ENCODE measurements at places on chromosomes 11 and 22. TPM values are rescaled to one million over a fixed set of nuclear protein-coding genes. Genes with fewer than 3 reads are reported as not detected.

DNA sequence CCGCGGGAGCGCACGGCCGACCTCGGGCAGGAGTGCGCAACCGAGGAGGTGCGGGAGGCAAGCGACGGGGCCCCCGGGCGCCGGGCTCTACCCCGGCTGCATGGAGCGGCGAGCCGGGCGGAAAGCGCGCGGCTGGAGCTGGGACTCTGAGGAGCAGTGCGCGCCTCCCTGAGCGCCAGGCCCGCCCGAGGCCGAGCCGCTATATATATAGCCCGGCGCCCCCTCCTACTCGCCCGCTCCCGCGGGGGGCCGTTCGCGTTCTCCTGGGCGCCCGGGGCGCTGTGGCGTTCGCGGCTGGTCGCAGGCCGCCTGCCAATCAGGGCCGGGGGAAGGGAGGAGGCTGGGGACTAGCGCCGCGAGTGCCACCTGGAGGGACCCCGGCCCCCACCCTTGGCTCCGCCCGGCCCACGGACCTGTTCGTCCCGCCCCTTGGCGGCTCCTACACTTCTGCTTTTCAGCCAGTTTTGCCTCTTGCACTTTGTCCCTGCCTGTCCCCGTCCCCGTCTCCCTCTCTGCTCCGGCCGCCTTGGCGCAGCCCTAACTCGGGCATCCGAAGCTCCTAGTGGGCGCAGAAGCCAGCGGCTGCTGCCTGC lies at the start of gene FGF4:
Gene FGF4, minus strand, starts transcription at position 179 of the 593 bp plus-strand sequence. CDS start 257 bp downstream, outside the sequence.
- no peak for DNase-seq

- no peak for DNase-seq
Measured at GRCh38 chr11:102390667-102391465, 43.9 kb downstream of the BIRC2 start.

DNA sequence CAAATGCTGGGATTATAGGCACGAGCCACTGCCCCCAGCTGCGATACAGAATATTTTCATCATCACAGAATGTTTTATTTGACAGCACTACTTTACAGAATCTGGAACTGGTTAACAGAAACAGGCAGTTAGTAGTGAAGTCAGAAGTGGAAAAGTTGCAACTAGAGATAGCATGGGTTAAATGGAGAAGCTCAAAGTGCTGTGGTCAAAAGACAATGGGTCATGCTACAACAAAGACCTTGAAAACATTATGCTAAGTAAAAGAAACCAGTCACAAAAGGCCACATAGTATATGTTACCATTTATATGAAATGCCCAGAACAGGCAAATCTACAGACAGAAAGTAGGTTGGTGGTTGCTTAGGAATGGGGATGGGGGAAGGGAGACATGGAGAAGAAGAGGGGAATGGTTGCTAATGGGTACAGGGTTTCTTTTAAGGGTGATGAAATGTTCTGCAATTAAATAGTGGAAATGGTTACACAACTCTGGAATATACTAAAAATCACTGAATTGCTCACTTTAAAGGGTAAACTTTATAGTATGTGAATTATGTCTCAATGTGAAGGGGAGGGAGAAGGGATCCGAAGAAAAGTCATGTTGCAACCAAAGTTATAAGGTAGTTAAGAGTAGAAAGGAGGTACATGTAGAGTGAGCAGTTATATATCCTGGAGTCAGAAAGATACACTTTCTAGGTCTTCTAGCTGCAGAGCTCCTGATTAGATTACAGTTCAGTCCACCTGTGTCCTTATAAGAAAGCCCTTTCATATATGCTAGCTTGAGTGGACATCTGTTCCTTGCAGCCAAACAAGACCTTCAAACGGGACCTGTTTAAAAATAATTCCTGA lies 46.3 kb upstream of the RAPSN start:
- no peak for DNase-seq

DNA sequence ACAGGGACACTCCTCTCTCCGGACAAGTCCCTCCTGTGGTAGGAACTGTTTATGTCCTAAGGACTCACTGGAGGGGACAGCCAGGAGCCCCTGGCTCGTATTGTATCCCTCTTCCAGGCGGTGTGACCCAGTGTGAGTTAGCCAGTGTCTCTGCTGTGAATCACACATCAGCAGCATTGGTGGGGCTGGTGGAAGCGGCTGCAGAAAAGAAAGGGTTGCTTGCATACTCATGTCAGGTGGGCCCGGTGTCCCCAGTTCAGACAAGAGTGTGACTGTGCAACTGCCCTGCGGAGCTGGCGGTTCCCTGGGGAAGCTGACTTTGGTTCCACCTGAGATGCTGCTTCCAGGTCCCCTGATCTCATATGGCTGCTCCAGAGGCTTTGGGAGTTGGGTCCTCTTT lies 99.4 kb downstream of the ZBTB16 start:
- no peak for DNase-seq

- no peak for DNase-seq
Measured at GRCh38 chr11:34789196-34789834, 126.9 kb downstream of the APIP start.

- no peak for DNase-seq
Measured at GRCh38 chr11:65071907-65072630, 11.8 kb downstream of the CDCA5 start.

DNA sequence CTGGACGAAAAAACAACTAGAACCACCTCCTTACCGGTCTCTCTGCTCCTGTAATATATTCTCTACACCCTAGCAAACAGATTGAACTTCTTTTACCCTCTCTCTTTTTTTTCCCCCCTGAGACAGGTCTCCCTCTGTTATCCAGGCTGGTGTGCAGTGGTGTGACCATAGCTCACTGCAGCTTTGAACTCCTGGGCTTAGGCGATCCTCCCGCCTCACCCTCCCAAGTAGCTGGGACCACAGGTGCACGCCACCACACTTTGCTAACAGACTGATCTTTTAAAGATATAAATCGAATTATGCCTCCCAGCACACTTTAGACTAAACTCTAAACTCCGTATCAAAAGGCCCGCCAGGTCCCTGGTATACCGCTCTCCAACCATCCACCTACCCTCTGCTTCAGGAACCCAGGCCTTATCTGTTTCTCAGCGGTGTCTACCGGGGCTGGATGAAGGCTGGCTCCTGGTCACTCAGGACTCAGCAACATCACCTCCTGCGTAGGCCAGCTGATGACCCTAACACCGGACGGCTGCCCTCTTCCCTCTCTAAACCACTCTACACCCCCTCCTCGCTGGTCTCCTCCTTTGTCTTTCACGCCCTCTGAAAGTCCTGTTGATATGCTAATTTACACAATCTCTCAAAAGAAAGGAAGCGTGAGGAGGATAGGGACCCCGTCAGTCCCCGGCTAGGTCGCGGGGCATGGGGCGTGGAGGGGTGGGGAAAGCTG lies 745 bp downstream of the C22orf39 start:
- no peak for DNase-seq

DNA sequence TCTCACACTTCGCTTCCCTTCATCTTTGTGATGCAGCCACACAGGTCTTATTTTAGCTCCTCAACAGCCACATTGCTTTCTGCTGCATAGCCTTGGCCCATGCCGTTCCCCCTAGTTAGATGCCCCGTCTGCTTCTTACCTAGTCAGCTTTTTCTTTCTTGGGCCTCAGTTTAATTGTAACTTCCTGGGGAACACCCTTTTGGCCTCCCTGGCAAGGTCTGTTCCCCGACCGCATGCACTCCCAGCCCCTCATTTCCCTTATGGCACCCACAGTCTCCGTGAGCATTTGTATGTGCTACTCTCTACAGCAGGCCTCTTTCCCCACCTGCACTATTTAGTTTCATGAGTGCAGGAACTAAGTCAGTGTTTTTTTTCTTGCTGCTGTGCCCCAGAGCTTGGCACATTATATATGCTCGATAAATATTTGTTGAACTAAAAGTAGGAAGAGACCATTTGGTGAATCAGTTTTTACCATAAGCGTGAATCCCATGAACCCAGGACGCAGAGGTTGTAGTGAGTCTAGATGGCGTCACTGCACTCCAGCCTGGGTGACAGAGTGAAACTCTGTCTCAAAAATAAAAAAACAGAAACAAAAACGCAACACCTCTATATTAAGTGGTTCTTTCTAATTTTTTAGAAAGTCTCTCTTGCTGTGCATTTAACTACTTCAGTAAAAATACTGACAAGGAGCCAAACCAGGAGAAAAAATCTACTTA lies 38.5 kb downstream of the TNRC6B start:
- peak; percentile 28 for DNase-seq

DNA sequence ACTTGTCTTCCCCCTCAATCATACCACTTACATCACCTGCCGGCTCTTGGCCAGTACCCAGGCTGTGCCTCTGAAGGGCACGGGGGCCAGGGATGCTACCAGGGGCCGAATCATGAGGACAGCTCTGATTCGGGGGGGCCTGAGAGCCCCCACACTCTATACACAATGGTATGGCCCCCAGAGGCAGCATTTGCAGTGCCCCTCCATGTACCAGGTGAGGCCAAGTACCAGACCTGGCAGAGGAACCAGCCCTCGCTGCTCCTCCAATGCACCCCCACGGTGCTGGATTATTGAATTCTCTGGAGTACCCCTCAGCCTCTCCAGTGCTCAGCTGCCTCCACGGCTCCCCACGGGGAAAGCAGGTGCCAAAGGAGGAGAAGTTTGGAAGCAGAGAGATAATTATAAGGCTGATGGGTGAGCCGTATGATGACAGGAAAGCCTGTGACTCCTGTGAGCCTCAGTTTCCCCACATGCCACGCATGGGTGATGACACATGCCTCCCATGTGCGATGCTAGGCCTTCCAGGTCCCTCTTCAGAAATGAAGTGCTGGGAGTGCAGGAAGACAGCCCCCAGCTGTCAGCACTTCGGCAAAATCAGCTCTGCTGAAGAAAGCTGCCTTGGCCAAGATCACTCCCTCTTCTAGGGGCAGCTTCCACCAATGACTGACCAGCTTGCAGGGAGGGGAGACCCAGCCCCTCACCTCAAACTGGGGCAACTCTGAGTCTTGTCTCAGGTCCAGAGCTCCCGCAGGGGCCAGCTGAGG lies 69.9 kb downstream of the THAP12 start:
- no peak for DNase-seq

DNA sequence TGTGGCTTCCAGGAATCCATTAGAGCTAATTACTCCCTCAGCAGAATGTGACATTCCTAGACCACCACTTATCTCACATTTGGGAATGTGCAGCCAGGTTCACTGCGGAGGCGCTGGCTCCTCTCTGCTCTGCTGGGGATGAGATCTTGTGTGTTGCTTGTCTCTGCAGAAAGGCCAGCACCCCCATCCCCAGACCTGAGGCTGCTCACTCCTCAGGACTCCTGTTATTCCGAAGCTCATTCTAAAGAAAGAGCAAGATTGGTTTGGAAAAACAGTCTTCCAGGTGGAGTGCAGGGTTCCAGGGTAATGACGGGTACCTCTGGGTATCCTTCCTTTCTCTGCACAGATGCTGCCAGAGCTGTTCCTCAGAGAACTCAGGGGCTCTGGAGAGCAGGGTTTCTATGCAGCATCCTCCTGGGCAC lies 20.8 kb downstream of the RSPH14 start:
- DNase-seq = no peak

- no peak for DNase-seq
Measured at GRCh38 chr11:23221366-23221765, 361.1 kb upstream of the CCDC179 start.

GRCh38 chr11:69287968-69288882 lies 5.7 kb upstream of the MYEOV start:
- DNase-seq = no peak

DNA sequence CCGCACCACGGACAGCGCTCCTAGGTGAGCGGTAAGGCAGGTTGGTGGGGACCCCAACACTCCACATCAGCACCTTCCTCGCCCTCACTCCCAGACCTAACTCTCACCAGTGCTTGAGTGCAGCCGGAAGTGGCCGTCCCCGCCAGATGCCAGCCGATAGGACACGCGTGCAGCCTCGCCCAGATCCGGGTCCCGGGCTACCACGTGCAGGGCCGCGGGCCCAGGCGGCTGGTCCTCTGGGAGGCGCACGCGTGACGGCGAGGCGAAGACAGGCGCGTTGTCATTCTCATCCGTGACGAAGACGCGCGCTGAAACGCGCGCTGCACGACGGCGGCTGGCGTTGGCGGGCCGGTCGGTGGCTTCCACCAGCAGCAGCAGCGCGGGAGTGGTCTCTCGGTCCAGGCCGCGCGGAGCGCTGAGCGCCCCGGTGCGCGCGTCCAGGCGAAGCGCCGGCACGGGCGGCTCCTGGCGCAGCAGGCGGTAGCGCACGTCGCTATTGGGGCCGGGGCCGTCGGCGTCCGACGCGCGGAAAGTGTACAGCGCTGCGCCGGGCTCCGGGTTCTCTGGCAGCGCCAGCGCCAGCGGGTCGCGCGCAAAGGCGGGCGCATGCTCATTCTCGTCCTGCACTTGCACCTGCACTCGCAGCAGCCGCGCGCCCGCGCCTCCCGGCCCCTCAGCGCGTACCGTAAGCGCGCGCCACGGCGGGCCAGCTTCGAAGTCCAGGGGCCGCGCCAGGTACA lies 10.8 kb upstream of the TPP1 start:
- DNase-seq = no peak

The WT1 gene
- 8.5 TPM for total RNA-seq

The SLC25A1 gene
- total RNA-seq = 171 TPM

The PDE2A gene
- 125 TPM for total RNA-seq

The LYVE1 gene
- total RNA-seq = 352 TPM

The MMP27 gene
- not detected for total RNA-seq

The PIH1D2 gene
- total RNA-seq = 1.5 TPM

The CABP4 gene
- total RNA-seq = 3.8 TPM

The MS4A10 gene
- total RNA-seq = not detected

The SMTNL1 gene
- not detected for total RNA-seq
